ENCODE measurements at places on chromosomes 1 and 21.

DNA sequence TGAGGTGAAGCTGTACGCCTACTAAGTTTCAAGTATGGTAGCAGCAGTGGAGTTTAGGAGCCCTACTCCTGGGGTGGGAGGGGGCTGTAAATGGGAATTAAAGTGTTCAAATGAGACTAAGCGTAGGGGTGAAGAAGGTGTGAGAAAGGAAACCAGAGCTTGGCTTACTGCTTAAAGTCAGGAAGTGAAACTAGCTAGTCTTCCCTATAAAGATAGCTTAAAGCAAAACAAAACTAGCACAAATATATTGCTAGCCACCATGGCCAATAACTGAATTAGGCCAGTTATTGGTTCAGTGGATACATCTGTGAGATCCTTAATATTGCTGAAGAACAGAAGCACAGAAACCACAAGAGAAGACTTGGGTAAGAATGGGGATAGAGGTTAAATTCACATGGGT lies 492.2 kb upstream of the PKN2 start:
- DNase-seq, result no peak

DNA sequence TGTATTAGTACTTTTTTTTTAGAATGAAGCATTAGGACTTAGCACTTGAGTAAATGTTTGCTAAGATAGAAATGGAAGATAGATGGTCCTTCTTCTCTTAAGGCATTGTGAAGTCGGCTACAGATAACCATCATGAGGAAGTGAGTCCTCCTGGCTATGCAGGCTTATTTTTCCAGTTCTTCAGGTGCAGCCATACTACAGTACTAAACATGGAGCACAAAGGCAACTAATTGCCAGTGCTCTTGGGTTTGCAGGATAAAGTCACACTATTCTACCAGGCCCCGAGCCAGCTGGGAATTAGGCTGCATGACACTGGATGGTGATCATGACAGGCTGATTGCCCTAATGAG lies 197.3 kb upstream of the SGIP1 start:
- DNase-seq, result no peak

DNA sequence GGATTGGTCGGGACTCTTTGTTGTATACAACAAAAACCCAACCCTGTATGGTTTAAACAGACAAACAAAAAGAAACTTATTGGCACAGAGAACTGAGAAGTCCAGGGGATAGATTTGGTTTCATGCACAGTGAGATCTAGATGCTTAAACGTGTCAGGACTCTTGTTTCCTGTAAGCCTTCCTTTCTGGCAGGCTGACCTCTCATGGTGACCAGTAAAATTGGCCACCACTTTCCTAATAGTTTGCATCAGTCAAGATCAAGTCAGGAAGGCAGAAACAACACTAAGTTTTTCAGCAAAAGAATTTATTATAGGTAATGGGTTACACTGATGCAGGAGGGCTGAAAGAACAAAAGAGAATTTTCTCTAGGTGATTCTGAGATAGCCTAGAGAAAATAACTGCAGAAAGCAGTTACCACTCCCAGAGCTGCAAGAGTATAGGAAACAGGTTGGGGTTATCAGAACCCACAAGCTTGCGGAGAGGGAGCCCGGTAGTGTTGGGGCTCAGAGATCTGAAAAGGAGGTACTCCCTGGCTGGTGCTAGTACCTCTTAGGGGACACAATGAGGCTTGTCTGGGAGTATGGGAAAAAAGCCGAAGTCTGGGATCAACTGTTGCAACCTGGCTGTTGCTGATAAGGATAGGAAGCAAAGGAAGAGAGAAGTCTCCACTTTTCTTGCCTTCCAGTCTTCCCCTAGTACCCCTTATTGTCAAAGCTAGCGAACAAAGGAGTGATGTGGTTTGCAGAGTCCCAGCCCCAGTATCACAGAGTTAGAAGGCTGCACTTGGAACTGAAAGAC lies 21.4 kb downstream of the CITED4 start:
- DNase-seq, result no peak

- no peak for DNase-seq
Measured at GRCh38 chr1:33764149-33764548, 99.7 kb upstream of the HMGB4 start.

DNA sequence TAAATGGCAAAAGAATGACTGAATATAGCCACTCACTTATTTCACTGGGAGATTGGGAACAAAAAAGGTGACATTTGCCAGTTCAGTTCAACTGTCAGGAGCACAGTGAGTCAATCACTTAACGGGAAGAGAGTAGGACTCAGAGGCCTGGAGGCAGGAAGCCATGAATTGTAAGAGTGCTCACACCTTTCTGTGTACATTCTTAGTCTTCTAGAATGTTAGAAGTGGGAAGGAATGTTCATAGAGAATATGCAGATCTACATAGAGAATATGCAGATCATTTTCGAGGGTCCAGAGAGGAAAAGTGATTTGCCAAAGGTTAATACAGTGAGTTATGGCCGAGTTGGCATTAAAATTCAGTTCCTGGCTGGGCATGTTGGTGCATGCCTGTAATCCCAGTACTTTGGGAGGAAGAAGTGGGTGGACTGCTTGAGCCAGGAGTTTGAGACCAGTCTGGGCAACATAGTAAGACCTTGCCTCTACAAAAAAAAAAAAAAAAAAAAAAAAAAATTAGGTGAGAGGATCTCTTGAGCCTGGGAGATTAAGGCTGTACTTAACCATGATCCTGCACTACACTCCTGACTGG lies 8.3 kb downstream of the IL20 start:
- DNase-seq, result no peak

DNA sequence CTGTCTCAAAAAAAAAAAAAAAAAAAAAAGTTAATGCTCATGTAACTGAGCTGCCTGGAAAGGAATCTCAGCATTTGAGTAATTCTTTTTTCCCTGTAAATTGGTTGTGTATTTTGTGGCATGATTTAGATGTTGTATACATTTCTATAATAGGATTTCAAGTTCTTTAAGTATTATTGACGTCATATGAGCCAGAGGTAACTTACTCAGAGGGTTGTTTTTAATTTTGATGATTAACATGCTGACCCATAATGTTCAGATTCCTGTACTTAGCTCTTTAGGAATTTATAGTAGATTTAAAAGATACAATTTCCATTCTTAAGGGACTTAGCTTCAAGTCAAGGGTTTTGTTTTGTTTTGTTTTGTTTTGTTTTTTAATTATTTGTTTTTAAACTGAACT lies 120.4 kb downstream of the CACHD1 start:
- DNase-seq, result no peak

DNA sequence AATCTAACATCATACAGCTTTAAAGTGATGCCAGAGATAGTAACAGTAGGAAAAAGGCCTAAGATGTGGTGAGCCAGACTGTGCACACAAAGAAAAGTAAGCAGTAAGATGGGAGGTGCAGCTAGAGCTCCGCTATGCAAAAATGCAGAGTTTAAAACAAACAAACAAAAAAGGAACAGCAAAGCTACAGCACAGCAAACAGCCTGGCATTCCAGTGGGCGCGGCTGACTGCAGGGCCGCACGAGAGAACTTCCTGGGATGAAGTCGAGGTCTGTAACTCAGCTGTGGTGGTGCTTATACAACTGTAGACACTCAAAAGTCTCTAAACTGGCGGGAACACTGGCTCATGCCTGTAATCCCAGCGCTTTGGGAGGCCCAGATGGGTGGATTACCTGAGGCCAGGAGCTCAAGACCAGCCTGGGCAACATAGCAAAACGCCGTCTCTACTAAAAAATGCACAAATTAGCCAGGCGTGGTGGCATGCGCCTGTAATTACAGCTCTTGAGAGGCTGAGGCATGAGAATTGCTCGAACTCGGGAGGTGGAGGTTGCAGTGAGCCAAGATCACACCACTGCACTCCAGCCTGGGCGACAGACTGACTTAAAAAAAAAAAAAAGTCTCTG lies 30.1 kb downstream of the PRDM15 start:
- DNase-seq, result no peak

- no peak for DNase-seq
Measured at GRCh38 chr21:29812947-29813346, 126.8 kb downstream of the GRIK1 start.

- no peak for DNase-seq
Measured at GRCh38 chr1:200448034-200448762, 38.4 kb upstream of the ZNF281 start.

DNA sequence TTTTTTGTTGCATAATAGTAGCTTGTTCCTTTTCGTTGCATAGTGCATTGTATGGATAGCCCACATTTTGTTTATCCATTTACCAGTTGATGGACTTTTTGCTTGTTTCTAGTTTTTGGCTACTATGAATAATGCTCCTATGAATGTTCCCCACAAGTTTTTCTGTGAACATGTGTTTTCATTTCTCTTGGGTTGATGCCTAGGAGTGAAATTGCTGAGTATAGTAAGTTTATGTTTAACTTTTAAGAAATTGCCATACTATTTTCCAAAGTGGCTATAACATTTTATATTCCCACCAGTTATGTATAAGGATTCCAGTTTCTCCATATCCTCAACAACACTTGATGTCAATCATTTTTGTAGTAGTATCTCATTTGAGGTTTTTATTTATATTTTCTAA lies 84.8 kb upstream of the CACYBP start:
- DNase-seq, result no peak

- DNase-seq, result no peak
Measured at GRCh38 chr1:7120863-7121621, 335.8 kb downstream of the CAMTA1 start.

- DNase-seq, result no peak
Measured at GRCh38 chr1:107776900-107777663, 187.9 kb downstream of the VAV3 start.

All from fibroblast of skin of back (primary cell).